NCI-H2081 treated with DMSO at 0.1 percent for 48 hours (cell line): ENCODE measurements at places on chromosomes 5 and 9.

GRCh38 chr5:110916381-110917049 is 155.0 kb upstream of the TSLP start:
- no peak for DNase-seq

DNA sequence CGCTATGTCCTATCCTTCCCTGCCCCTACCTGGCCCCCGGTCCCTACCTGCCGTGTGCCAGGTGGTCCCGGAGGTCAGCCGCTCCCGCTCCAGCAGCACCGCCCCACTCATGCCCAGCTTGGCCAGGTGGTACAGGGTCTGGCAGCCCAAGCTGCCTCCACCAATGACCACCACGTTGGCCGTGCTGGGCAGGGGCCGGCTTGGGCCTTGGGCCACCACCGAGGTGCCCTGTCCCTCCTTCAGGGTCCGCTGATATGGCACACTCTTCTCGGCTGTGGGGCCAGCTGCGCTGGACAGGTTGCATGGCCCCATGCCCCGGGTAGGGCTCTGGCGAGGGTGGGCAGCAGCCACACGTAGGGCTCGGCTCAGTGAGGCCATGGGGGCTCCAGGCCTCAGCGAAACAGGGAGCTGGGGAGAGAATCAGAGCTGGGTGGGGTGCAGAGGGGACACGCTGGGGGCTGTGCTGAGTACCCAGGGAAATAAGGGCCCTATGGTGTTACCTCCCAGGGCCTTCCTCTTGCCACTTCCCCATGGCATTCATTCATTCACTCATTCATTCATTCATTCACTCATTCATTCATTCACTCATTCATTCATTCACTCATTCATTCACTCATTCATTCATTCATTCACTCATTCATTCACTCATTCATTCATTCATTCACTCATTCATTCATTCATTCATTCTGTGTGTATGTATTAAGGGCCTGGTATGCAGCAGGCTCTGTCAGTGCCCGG is 4.2 kb downstream of the SARDH start:
- DNase-seq: no peak

DNA sequence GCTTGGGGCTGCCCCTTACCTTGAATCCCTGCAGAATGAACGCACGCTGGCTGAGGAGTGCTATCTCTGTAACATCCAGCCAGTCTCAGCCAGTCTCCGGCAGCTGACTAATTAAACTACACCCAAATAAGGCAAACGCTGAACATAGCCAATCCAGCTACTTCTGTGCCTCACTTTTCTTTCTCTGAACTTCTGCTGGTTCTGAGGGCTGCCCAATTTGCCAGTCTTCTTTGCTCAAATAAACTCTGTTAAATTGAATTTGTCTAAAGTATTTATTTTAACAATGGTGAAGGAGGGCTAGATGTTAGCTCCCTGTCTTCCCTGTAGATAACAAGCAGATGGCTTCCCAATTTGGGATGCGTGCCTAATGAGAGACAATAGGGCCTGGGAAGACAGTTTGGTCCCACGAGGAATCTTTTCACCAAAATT is 154.0 kb upstream of the NFIL3 start:
- DNase-seq: no peak

DNA sequence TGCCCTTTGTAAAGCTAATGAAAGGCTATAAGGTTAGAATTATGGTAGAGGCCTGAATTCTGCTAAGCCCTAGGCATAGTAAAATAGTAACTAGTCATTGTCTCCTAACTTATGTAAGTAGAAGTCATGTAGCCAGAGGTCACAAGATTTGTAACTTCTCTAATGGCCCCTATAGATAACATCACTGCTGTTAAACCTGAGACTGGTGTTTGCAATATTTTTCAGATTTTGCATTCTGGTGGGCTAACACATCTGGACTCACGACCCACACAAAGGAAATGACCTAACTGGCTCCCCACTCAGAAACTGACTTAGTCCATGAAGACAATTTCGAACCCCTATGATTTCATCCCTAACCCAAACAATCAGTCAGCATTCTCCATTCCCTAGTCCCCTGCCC is 37.2 kb upstream of the TTC39B start:
- no peak for DNase-seq

DNA sequence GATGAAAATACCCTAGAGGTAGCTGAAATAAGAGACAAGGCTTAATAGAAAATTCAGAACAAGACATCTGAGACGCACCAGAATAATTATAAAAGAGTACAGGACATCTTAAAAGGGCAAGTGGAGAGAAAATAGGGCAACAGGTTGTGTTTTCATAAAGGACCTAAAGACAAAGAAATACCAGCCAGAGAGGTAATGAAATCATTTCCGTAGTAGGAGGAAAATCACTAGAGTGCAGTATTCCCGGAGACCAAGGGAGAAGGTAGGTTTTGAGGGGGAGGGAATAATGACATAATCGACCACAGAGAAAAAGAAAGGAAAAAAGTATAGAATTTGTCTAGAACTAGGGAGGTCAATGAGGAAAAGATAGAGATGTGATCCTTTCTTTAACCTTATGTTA is 26.2 kb upstream of the CTNNAL1 start:
- no peak for DNase-seq
